ENCODE measurements at places on chromosomes 11 and 22.

- no peak for DNase-seq
Observed at GRCh38 chr11:18013790-18014507, 1.1 kb upstream of the SERGEF start.

DNA sequence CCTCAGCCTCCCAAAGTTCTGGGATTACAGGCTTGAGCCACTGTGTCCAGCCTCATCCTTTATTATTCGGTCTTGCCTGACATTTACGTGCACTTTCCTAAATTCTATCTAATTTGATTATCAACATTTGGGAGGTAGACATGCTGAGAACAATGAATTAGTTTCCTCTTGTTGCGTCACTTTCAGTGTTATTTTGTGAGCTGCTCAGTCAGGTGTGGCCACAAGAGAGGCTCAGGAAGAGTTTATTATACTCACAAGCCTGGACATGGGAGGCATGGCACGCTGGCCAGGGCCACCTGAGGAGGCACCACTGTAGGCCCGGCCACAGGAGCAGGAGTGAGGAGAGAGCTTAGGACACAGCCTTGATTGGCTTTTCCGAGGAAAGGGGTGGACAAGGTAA is 59.7 kb upstream of the RBFOX2 start:
- DNase-seq, result no peak

DNA sequence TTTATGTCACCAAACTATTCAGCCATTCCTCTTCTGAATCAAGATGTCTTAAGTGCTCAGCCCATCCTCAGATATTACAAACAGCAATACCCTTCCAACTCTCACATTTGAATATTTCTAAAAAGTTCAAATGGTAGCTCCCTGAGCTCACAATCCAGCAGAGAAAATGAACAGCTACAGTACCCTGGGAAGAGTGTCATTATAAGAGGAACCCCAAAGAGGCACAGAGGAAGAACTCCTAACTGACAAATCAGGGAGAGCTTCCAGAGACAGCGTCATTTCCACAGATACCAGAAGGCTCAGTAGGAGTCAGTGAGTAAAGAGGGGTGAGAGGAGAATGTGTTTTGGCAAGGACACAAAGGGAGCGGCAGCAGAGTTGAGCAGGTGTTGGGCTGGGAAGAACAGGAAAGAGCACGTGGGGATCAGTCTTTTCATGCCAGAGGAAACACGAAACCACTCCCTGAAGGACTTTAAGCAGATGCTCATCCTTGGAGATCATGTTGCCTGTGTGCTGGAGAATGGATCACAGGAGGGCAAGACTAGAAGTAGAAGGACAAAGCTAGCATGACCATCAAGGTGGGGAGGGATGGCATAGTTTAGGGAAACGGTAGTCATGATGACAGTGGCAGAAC is 4.3 kb downstream of the CLTCL1 start:
- no peak for DNase-seq

- no peak for DNase-seq
Observed at GRCh38 chr11:119685111-119685746, 43.8 kb downstream of the NECTIN1 start.

DNA sequence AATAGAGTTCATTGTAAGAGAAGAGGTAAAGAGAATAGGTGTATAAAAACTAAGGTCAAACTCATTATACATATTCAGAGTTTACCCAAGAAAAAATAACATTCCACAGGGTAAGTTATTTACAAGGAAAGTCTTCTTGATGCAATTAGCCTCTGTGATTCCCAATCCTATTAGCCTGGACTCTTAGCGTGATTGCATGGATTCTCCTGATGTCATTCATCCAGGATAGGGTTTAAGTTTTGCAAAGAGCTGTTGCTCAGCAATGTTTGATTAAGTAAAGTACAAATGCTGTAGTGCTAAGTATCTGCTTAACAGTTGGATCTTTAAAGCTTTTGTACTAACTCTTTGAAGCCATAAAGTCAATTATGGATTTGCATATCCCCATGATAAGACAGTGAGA is 767.8 kb upstream of the LUZP2 start:
- no peak for DNase-seq

- DNase-seq, result no peak
Observed at GRCh38 chr11:19181531-19182261, 20.1 kb downstream of the CSRP3 start.

DNA sequence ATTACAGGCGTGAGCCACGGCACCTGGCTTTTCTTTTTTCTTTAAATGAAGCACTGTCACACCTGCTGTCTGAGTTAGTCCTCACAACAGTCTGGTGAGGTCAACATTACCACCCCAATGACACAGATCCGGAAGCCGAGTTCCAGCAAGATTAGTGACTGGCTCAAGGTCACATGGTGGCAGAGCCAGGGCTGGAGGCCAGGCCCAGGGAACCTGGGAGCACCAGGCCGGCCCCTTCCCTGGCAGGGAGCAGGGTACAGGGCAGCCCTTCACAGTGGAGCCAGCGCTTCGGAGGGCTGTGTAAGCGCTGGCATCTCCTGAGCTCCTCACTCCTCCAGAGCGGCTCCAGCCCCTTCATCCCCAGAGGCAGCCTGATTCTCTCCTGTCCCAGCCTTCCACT is 118.7 kb downstream of the ST3GAL4 start:
- DNase-seq, result no peak

DNA sequence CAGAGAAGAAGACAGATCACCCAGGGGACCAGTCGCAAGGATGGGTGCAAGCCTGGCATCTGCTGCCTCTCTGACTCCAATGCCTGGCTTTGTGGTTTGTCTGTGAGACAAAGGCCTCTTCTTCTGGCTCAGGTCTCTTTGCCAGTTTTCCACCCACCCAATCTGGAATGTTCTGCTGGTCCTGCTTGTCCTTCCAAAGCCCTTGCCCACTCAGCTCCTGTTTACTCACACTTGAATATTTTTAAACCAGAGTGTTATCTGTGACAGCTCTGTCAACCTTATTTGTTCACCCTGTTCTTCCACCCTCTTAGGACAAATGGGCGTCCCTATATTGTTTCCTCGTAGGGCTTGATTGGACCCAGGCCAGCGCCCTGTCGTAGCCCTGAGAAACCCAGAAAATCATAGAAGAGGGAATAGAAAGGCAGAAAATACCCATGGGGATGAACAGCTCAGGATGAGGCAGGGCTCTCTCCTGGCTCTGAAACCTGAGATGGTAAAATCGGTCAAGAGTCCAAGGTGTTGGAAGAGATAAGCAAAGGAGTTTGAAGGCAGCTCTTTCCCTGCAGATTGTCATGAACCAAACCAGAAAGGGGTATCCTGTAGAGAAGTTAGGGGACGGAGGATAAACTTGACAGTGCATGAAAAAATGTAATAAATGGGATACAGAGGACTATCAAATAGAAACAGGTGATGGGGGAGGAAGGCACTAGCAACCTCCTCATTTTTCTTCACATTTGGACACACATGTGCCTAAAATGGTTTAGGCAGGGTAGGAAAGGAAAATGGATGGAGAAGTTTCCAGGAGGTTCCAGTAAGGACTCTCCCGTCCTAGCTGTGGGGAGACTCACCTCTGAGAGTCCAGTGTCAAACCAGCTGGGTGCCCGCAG is 651 bp downstream of the CRYAB start:
- no peak for DNase-seq

GRCh38 chr11:36540998-36541397 is 26.8 kb upstream of the RAG1 start:
- DNase-seq, result peak; percentile 3

DNA sequence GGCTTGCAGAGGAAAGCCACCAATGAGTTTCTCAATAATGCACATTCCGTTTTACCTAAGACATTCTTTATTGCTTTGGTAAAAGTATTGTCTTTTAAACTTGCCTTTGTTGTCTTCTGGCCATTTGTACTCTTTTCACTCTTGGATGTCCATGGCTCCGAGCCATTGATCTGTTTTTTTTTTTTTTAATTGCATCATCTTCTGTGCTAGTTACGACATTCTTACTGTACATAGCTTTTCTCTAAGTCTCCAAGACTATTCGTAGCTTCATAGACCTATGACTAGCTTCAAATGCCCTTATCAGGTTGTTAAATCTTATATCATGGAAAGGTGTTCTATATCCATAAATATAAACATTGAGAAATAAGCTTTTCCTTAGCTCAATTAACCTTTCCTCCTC is 1522.6 kb downstream of the FAM181B start:
- no peak for DNase-seq

- DNase-seq, result no peak
Observed at GRCh38 chr11:111363985-111364384, 15.1 kb downstream of the POU2AF1 start.

DNA sequence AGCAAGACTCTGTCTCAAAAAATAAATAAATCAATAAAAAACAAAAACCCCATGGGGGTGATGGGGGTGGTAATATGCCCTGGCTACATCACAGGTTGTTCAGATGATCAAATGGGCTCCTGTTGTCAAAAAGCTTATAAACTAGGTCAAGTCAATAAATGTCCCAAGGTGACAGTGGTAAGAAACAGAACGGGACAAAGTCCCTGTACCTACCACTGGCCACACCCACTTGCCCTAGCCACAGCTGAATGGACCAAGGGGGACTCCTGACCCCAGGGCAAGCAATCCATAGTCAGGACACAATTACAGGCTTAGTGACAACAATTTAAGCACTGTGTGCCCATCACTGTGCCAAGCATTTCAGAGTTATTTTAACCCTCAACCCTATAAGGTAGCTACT is 6.0 kb downstream of the NAGA start:
- no peak for DNase-seq

GRCh38 chr11:79822766-79823165 is 381.9 kb upstream of the TENM4 start:
- DNase-seq, result no peak

DNA sequence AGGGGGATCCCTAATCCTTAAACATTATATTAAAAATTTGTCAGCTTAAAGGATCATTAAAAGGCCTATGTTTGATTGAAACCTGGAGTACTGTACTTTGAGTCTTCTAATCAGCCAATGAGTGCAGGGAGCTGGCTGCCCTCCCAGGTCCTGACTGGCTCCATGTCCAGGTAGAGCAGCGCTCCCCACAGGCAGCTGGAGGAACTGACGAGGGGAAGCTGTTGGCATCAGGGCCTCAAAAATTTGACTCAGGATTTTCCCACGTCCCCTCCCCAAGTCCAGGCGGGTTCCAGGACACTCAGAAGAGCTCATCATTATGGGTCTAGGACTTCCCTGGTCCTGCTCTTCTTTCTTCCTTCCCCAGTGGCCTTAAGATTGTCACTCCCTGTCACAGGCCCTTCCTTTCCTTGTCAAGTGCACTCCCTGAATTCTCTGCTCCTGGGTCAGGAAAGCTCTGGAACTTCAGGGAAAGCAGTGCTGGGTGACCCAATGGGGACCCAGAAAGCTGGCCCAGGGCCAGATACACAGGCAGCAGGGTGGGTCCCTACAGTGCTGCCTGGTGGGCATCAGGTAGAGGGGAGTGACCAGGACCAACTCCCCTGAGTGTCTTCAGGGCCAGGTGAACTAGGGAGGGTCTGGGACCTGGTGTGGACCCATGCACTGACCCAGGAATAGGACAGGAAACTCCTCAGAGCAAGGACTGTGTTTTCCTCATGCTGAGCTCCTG is 65.5 kb downstream of the GGTLC2 start:
- DNase-seq, result no peak

GRCh38 chr11:32305460-32305859 is 129.9 kb downstream of the WT1 start:
- no peak for DNase-seq

GRCh38 chr11:70109903-70110302 is 31.8 kb downstream of the ANO1 start:
- DNase-seq, result no peak

- no peak for DNase-seq
Observed at GRCh38 chr11:126392633-126393013, 37.1 kb downstream of the ST3GAL4 start.

DNA sequence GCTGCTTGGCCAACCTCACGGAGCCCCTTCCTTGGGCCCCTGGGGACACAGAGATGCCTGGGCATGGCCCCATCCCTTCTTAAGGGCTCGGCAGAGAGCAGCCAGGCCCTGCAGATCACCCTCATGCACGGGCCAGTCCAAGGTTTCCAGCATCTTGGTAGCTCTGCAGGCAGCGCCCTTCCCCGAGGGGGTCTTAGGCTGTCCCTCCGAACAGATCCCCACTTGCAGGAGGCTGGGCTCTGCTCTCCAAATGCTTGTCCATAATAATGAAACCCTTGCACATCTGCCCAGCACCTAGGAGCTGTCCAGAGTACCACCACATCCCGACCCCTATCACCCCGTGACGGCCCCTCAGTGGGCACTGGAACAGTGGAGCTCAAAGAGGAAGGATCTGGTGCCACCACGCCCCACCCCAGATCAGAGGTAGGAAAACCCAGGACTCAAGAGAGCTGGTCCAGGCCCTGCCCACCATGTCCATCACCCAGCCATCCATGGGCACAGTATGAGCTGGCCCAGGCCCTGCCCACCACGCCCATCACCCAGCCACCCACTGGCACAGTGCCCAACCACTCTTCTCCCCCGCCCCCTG is 92.5 kb upstream of the PRR5 start:
- DNase-seq, result no peak

DNA sequence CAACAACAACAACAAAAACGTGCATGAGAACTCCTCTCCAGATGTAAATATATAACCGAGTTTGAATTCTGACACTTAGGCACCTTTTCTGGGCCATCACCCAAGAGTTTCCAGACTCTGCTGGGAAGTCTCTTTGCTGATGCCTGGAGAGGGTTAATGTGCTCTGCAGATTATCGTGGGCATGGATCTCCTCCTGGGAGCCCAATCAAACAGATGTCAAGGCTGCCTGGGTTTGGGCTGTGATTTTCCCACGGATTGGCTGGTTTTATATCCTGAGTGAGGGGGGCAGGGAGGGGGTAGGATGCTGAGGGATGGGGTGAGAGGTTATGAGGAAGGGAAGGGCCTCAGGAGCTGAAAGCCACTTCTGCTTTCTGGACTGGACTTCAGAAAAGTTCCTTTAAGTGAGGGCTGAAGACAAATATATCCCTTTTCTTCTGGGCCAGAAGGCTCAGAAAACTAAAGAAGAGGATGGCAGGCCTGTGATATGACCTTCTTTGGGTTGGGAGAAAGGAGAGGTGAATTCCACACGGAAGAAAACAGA is 4.2 kb downstream of the ELF5 start:
- DNase-seq, result no peak

DNA sequence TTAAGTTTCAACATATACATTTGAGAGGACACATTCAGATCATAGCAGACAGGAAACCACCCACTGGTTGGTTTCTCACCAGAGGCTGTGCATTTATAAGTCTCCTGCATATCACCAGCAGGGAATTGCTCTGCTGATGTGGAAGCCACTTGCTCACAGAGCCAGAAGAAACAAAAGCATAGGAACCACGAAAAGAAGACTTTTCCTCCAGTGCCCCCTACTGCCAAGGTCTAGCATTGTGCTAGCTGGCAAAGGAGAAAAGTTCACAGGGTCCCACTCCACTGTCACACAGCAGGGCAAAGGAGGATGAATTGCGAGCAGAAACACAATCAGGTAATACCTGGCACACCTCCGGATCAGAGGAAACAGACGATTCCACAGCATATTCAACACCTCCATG is 28.9 kb upstream of the ISX start:
- DNase-seq, result no peak

Data from stimulated activated CD8-positive, alpha-beta memory T cell treated with anti-CD3 and anti-CD28 coated beads, Interleukin-15, amount 100 ng/mL, for 48 hours (primary cell).